ENCODE measurements at places on chromosomes 3 and 15.

DNA sequence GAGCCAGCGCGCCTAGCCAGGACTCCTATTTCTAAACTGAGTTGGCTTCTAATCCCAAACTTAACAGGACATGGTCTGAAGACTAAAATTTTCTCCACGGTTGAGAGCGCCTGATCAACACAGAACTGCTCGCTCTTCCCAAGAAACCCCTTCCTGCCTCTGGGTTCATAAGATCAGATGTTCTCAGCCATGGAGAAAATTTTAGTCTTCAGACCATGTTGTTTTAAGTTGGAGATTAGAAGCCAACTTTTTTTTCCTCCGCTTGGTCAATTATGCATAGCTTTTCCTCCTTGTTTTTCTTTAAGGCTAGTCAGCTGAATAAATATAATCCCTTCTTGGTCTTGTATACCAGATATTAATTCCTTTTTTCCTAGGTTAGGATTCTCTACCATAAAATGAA is 356.6 kb upstream of the ADAMTS9 start:
- no peak for DNase-seq

DNA sequence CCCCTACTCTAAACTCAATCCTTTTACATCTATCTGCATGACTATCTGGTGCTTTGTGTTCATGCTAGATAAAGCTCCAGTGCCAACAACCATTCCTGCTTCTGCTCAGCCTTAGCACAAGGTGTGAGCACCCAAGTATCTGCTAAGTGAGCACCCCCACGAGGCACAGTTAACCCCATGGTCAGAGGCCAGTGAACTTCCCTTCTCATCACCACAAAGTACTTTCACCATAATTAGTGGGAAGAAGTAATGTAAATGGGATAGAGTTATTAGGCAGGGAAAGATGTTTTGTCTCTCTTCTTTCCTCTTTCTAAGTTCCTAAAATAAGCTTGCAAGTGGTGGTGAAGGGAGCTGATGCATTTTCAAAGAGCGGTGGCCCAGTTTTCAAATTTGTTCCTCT is 96.4 kb downstream of the ANO10 start:
- no peak for DNase-seq

DNA sequence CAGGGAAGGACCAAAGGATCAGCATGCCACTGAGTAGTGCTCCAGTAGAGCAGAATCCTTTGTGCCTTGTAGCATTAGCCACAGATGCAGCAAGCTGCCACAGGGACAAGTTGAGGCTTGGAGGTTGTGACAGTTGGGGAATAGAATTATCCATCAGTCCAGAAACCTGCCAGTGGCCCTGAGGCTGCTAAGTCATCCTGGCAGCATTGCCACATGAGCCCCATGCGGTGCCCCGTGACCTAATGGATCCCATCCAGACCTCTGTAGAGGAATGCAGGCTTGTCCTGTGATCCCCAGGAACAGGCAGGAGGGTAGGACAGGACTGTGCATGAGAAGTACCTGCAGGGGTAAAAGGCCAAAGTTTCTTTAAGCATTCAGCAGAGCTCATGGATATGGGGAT is 51.7 kb downstream of the BOC start:
- DNase-seq, result peak; percentile 94

GRCh38 chr3:108153451-108153981 is 62.7 kb upstream of the CD47 start:
- DNase-seq, result peak; percentile 46

DNA sequence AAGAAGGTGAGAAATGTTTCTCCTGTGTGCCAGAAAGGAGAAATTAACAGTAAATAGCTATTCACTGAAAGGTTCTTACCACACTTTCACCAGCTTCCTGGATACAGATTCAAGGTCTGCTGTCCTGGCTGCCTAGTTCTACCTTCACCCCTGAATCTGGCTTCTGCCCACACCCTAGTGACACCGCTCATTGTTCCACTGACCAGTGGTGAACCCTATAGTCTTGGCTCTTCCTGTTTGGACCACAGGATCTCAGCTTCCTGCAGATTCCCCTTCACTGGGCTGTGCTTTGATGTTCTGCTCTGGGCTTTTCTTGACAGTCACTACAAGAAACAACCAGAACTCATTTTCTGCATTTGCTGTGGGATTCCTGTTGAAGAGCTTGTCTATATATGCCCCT is 250.0 kb downstream of the XXYLT1 start:
- no peak for DNase-seq

GRCh38 chr3:53585627-53586026 is 91.2 kb downstream of the CACNA1D start:
- DNase-seq, result no peak

- no peak for DNase-seq
Measured at GRCh38 chr3:70980646-70981170, 602.8 kb downstream of the FOXP1 start.

DNA sequence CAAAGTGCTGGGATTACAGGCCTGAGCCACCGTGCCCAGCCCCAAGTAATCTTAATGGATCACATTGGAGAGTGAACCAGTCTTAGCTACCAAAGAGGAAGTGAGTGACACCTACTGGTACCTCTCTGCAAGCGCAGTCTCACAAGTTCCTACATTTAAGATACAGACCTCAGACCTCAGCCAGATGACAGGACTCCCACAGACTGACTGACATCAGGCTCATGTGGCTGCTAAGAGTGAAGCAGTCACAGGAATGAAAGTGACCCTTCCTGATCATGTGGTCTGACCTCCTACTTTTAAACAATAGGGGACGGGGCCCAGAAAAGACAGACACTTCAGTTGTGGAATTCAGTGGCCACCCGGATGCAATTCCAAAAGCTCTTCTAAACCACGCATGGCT is 36.3 kb upstream of the GNB5 start:
- DNase-seq, result peak; percentile 73

- no peak for DNase-seq
Measured at GRCh38 chr15:89203705-89204273, 17.6 kb downstream of the RLBP1 start.

DNA sequence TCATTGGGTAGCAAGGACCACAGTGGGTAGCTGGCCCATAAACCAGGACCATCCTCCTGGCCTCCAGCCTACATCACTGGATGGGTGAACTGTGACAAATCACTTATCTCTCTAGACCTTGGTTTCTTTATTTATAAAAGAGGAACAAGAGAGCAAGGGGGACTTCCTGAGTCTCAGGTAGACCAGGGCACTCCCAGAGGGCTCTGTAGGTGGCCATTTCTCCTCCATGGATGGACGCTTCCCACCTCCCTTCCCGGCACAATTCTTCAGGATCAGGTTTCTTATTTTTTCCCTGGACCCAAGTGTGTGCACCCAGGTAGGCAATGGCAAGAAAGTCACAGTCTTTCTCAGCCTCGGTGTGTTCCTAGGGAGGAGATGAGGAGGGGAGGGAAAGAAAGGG is 41.4 kb upstream of the SPATA12 start:
- DNase-seq, result no peak

- no peak for DNase-seq
Measured at GRCh38 chr3:37676885-37677284, 184.8 kb upstream of the CTDSPL start.

DNA sequence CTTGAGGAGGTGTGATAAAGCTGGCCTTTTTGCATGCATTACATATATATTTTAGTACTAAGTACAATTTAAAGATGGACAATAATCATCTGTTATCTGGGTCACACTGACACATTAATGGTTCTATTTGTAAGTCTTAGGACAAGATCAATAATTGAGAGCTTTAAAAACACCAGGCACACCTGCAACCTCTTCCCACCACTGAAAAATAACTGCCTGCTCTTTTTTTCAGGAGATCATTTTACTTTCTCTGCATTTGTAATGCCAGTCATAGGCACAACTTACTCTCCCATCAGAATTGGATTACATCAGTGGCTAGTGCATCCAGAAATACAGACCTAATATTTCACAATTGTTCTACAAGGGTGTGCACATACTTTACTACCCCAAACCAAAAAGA is 149.8 kb downstream of the MECOM start:
- no peak for DNase-seq

DNA sequence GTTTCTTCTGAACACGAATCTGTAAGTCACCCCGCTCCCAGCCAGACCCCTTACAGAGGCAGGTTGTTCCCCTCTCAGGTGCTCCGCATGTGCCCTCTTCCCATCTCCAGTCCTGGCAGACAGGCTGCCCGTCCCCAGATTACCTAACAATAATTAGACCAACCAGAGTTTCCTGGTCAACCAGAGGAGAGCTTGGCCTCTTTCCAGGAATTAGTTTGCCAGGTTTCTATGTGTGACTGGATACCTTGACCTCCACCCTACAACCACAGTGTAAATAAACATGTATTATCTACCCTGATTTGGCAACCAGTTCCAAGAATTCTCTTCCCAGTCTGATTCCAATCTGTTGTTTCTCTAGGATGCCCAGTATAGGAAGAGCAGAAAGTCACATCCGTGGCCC is 178.0 kb upstream of the UMPS start:
- DNase-seq, result no peak

Data from NCI-H1694 (cell line).